Substantia nigra (tissue), 51 donors: ENCODE measurements at places on chromosomes 4 and X.

DNA sequence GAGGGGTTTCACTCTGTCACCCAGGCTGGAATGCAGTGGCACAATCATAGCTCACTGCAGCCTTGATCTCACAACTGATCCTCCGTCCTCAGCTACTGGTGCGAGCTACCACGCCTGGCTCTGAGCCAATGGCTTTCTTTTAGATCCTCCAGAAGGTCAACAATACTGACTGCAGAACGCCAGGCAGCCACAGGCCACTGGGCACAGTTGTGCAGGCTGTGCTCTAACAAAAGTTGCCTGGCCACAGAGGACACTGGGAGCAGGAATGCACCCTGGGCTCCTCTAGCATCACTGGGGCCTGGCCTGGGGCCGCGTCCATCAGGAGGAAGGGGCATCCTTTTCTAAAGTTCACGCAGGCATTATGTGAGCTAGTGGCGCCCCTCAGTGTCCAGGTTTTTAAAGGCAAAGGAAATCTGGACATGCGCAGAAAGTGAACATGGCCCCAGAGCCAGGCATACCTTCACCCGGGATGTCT is 14.9 kb upstream of the PORCN start:
- DNase-seq: peak; percentile 58

DNA sequence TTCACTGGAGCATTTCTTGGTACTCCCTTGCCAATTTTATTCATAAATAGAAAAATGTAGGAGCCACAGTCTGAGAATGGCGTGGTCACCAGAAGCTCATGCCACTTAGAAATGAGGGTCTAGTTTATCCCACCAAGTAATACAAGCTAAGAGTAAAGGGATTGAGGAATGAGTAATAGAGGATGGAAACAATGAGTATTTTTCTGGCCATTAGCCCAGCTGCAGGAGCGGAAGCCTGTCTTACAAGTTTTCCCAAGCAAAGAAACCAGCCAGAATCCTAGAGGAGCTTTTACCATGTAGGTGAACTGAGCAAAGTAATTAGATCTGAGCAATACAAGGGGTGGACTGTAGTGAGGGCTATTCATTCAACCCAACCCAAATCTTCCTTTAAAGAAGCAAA is 160.7 kb upstream of the NPY2R start:
- no peak for DNase-seq

GRCh38 chr4:73583666-73584065 is 36.6 kb downstream of the RASSF6 start:
- no peak for DNase-seq

DNA sequence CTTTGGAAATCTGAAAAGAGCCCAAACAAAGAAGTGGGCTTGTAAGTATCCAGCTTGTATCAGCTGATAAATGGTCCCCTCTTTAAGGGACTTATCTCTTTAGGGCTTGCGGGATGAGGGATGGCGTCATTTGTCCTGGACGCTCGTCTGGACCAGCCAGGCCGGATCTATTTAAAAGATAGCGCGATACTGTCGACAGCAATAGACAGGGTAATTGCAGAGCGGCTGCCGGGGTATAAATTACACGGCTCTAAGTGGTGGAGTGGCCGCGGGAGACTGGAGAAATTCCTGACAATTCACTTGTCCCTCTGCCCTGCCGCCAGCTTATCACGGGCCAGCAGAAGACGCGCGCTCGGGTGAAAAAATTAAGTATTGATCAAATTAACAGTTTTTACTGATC is 90.7 kb downstream of the FAM53A start:
- DNase-seq: no peak

GRCh38 chr4:121950212-121950679 is 1.6 kb downstream of the TRPC3 start:
- peak; percentile 48 for DNase-seq

DNA sequence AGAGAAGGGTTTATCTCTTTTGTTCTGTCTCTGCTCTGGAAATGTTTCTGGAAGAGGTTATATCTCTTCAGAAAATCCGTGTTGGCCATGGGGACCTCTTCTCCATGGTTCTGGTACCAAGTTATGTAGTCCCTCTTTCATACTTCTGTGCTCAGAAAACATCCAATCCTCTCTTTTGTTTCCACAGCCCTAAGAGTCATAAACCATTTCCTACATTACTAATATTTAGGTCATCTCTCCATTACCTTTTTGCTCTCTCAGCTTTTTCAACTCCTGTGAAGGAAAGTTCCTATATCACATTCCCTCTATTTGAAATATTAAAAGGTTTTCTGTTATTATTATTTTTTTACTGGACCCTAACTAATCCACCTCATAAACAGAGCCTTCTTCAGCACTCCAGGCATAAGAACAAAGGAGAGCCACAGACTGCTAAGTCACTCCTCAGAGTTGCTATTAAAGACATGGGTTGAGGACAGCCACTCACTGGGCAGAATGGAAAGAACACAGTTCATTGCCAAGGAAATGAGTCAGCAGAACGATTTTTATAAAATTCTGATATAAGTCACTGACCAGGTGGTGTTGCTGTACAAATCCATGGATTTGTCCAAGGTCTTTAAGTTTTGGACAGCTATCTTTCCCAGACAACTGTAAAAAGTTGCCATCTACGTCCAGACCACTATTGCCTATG is 122.4 kb upstream of the NPY2R start:
- no peak for DNase-seq

GRCh38 chr4:3491681-3492405 is 28.7 kb downstream of the DOK7 start:
- DNase-seq: no peak

- no peak for DNase-seq
Measured at GRCh38 chr4:24856586-24856985, 56.3 kb downstream of the CCDC149 start.

DNA sequence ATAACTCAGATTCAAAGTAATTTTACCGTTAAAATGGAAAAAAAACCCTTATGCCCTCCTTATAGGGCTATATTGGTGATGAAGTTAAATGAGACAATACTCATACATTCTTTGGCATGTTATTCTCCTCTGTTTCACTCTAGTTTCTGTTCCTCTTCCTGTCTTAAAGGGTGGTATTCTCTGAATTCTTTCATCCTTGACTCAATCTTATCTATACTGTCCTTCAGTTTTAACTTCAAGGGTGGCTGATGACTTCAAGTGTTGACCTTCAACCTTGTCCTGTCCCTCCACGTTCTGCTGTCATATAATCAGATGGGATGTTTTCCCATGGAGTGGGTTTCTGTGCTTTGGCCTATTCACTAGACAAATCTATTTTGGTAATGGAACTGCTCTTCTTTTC is 44.0 kb downstream of the ZNF518B start:
- DNase-seq: no peak

GRCh38 chrX:40065296-40066046 is 32.3 kb downstream of the BCOR start:
- no peak for DNase-seq

- DNase-seq: no peak
Measured at GRCh38 chr4:93751411-93751810, 77.1 kb upstream of the ATOH1 start.

- no peak for DNase-seq
Measured at GRCh38 chr4:90127706-90128345, 632 bp downstream of the CCSER1 start.

DNA sequence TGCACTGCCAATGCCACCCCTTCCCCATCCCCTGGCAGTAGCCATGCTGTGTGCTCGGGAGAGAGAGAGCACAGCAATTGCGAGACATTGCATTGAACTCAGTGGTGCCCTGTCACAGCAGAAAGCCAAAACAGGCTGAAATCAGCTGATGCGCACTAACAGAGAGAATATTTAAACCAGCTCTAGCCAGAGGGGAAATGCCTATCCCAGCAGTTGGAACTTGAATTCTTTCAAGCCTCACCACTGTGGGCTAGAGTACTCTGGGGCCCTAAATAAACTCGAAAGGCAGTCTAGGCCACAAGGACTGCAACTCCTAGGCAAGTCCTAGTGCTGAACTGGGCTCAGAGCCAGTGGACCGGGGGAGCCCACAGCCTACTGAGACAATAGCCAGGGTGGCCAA is 17.7 kb upstream of the RP2 start:
- DNase-seq: no peak

GRCh38 chrX:41923978-41924683 is 777 bp upstream of the CASK start:
- DNase-seq: peak; percentile 10

GRCh38 chr4:163107754-163108153 is 58.9 kb downstream of the NAF1 start:
- no peak for DNase-seq

DNA sequence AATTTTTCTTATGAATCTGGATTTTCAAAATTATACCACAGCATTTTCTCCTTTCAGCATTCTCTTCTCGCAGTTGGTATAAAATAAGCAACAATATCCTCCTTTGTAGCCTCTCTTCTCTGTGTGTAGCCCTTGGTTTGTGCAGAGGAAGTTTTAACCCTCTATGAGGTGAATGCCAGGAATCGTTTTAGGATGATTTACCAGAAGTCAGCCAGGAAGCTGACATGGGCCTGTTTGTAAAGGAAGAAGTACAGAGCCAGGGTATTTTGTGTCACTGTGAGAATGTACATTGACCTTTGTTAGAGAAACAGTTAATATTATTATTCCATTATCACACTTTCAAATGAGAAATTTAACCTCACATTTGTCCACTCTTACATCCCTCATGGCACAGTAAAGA is 88.9 kb upstream of the RPL34 start:
- no peak for DNase-seq

DNA sequence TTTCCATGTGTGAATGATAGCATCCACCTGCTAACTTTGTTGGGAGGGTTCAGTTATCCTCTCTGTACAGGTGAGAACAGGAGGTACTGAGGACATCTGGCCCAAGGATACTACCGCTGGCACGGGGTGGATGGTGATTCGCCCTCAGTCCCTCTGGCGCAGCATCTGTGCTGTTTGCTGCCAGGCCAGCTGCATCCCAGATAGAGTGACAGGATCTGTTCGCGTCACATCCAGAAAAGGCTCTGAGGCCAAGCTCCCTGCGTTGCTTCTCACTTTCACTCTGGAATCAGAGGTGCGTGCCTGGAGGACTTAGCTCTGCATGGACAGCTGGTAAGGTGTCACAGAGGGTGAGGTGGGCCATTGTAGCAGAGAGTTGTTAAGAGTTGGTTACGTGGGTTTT is 95.4 kb downstream of the TBL1X start:
- no peak for DNase-seq

GRCh38 chr4:76607266-76607799 is 172.3 kb downstream of the SHROOM3 start:
- DNase-seq: no peak

- DNase-seq: no peak
Measured at GRCh38 chr4:165369522-165369921, 9.3 kb upstream of the CPE start.

DNA sequence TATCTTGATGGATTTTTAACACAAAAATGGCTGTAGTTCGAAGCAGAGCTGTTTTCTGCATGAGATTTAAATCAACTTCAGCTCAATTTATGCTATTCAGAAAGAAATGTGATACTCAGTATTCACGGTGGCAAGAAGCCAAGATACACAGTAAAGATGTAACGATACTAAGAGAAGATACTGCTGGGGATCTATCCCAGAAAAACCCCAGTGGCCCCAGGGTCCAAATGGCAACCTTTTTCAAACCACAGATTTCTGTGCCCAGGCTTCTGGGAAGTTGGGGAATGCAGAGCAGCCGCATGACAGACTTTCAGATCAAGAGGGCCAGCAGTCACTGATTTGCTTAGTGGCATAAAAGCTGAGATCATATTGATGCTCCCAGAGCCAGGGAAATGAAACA is 353.9 kb downstream of the AFF2 start:
- no peak for DNase-seq

GRCh38 chr4:141455651-141456050 is 180.7 kb upstream of the IL15 start:
- no peak for DNase-seq

DNA sequence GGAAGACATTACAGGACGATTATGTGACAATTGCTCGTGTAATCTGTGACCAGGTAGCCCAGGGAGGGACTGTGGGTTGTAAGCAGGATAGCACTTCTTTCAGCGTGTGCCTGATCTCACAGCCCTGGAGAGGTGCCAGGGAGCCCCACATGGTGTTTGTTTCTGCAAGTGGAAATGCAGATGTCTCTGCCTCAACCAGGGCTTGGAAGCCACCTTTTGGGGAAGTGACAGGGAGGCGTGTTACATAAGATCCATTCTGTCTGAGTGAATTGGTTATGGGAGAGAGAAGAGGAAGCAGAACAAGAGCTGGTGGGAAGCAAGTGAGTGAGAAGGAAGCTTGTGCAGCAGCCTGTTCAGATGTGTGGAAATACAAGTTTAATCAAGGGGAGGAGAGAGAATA is 104.5 kb upstream of the GATB start:
- peak; percentile 28 for DNase-seq

DNA sequence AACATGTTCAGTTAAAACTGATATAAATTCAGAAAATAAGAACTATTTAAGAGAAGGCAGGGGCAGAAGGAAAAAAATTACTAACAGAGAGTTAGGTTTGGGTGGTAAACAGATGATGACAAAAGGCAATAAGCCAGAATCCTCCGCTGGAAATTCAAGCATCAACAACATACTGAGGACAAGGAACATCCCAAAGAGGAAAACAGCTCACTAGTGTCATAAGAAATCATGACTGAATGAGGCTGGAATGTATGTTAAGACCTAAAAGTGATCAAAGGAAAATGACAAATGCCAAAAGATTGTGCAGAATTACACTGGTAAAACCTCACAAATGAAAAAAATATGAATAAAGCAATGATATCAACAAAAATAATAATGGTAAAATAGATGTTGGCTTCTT is 88.4 kb downstream of the WDFY3 start:
- no peak for DNase-seq

DNA sequence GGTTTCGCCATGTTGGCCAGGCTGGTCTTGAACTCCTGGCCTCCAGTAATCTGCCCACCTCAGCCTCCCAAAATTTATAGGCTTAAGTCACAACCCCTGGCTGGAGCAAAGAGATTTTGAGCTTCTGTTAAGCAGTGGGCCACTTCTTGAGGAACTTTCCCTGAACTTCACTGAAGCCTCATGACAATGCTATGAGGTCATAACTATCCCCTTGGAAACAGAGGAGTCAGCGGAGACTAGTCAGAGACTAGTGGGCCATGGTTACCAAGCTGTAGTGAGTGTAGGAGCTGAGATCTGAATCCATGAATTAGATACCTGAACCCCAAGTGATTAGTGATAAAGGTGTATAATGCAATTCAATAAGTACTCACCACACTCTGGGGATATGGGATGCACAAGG is 145.1 kb upstream of the MSX1 start:
- no peak for DNase-seq

DNA sequence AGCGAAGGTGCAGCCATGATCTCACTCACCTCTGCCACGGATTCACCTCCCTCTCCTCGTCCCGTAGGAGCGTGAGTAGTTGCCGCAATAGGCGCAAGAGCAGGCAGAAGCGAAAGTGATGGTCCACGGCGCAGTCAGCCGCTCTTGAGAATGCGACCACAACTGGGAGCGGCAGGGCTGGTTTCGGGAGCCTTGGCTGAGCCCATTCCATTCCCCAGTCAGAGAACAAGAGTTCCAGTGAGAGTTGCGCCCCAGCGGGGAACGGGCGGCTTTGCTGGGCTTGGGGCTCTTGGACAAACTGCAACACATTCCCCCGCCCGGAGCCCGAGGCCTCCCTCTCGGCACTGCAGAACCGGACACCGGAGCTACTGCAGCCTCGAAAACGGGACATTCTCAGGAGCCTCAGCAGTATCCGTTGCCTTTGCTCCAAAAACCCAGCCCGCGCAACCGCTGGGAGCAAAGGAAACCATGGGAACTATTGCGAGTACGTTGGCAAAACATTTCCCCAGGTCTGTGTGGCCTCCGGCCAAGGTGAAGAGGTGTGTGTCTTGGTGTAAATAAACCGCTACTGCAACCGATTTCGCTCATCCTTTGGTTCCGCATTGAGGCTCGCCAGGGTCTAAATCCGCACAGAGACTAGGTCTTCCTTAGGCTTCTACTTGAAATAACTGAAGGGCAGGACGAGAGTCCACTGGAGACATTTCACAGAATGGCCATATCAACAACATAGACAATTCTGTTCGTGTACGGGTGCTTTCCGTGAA is 5.7 kb upstream of the ZBTB33 start:
- DNase-seq: peak; percentile 64
